ENCODE measurements at places on chromosomes 3 and 15.

DNA sequence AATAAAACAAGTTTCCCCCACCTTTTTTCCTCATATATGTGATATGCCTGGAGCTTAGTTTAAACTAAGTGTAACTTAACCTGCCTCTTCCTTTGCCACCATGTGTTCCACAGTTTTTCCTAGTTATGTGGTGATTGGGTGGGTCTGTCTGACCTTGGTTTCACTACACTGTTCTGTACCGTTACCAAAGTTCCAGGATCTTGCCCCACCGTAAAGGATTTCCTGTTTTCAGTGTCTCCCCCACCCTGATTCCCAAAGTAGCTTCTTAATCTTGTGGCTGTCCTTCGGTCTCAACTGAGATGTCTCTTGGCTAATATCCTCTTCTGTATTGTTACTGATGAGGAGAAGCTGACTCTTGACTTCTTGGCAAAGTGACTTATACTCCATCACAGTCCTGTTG, 6.4 kb upstream of the MGA start:
- DNase-seq: no peak

GRCh38 chr3:119084371-119085069, 49.9 kb upstream of the IGSF11 start:
- no peak for DNase-seq

DNA sequence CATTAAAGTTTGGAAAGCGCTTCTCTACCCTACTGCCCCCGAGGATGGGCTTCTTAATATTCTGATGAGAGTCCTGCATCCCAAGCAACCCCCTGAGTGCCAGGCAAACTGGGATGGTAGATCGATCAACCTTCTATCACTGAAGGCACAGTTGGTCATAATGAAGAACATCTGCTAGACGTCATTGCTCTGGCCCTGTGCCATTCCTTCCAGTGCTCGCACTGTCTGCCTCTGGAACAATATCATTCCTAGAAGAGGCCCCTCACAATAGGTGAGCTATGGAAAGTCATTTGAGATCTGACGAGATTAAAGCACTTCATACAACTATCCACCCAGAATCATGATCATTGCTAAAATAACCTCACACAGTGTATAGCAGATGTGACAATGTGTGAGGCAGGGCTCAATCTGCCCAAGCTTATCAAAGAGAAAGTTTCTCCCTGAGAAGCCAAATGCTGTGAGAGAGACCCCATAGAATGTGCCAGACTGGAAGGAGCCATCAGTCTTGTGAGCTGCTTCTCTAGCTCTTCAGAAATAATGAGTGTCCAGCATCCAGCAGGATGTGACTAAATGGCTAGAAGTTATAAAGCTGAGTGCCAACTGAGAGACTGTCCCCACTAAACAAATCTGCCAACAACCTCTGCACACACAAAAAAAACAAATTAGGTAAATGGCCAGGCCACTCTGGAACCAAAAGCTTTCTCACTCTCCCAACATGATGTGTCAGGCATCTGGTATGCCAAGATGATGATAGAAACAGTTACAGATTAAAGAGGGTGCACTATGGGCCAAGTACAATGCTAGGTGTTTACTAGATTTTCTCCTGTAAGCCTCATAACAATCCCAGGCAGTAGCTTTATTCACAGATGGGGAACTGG, 165.5 kb downstream of the NECTIN3 start:
- DNase-seq: peak; percentile 70

- no peak for DNase-seq
Observed at GRCh38 chr3:121869736-121870135, 24.5 kb upstream of the SLC15A2 start.

GRCh38 chr15:85559530-85559929, 179.1 kb downstream of the AKAP13 start:
- DNase-seq: no peak

DNA sequence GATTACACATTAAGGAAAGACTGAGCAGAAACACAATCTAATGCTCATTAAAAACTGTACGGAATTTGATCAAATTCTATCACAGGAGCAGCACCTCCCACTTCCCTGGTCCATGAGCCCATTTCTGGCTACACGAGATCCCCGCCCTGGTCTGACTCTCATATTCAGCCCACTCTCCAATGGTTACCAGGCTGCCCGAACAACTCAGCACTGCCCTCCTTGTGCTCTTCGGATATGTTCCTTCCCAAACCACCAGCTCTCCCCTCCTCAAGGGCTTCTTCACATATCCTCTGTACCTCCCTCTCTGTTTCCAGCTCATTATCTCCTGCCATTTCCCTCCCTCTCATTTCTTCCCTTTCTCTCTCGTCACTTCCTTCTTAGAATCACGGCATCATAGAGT, 180.5 kb downstream of the RSL24D1 start:
- no peak for DNase-seq

- DNase-seq: peak; percentile 50
Observed at GRCh38 chr3:140568842-140569520, 108.9 kb upstream of the TRIM42 start.

- DNase-seq: peak; percentile 81
Observed at GRCh38 chr3:24640330-24640877, 145.8 kb upstream of the THRB start.

GRCh38 chr3:30604093-30604492, 2.3 kb upstream of the TGFBR2 start:
- DNase-seq: no peak

- DNase-seq: no peak
Observed at GRCh38 chr3:63886858-63887257, 23.2 kb downstream of the ATXN7 start.

GRCh38 chr3:146449076-146449475, 20.3 kb downstream of the PLSCR2 start:
- no peak for DNase-seq

- DNase-seq: no peak
Observed at GRCh38 chr3:42182555-42182954, 83.4 kb downstream of the CCK start.

DNA sequence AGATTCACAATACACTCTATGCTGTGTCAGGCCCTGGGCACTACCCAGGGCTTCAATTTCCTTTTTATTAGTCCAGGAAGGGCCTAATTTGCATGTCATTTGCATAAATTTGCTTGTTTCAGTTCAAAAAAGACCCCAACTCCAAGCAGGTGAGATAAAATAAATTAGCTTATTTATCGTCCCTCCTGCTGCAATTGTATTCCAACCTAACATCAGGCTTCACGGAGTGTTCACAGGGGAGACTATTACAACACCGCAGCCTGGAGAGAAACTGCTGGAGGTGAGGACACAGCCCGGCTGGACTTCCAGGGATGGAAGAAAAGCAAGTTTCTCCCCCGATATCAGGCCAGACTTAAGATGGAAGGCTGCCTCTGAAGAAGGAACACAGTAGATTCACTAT, 62.8 kb downstream of the MEGF11 start:
- DNase-seq: no peak

DNA sequence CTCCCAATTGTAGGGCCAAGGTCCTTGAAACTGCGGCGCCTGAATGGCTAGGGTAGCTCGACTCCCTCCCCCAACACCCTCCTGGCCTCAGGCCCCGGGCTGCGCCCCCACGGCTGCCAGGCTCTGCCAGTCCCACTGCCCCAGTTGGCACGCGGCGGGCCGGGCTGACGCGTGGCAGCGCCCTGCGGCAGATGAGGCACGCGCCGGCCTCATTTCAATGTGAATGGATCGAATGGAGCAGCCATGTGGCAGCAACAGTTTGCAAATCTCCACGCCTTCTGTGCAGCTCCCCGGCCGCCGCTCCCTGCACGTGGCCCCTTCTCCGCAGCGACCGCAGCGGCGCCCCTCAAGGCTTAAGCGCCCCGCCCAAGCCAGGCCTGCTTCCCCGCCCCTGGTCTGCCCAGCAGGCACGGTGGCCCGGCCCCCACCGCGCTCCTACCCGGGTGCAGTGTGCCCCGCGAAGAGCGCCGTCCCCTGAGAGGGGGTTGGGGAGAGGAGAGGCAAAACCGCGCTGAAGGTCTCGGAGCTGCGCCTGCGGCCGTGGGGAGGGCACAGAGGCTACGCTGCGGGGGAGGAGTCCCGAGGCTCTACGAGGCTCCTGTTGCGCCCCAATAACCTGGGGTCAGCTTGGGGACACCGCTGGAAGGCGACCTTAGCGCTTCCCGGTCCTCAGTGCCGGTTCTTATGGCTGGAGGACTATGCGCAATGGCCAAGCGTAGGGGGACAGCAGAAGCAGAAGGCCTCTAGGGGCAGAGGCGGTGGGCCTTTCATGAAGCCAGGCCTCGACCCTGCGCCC, 3.1 kb upstream of the DLL4 start:
- no peak for DNase-seq

GRCh38 chr3:71421820-71422566, 161.5 kb downstream of the FOXP1 start:
- no peak for DNase-seq

- DNase-seq: no peak
Observed at GRCh38 chr15:41161736-41162135, 45.7 kb upstream of the INO80 start.

DNA sequence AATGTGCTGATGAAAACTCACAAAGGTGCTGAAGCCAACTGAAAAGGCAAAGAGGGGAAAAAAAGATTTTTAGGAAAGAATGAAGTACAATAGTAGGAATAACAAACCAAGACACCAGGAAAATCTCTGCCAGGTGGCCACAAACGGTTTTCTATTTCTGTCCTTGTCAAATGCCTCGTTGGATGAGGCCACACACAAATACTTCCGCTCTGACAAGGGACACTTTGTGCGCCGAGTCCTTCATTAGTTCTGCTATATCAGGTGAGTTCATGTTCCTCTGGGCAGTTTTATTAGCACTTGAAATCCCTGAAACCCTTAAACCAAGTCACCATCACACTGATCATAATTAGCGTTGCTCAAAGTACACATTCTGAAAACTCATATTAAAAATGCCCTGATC, 373.1 kb downstream of the VPS13C start:
- DNase-seq: no peak

DNA sequence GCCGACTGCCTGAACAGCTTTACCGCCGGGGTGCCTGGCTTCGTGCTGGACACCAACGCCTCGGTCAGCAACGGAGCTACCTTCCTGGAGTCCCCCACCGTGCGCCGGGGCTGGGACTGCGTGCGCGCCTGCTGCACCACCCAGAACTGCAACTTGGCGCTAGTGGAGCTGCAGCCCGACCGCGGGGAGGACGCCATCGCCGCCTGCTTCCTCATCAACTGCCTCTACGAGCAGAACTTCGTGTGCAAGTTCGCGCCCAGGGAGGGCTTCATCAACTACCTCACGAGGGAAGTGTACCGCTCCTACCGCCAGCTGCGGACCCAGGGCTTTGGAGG, 815 bp downstream of the SPINT1 start:
- no peak for DNase-seq

DNA sequence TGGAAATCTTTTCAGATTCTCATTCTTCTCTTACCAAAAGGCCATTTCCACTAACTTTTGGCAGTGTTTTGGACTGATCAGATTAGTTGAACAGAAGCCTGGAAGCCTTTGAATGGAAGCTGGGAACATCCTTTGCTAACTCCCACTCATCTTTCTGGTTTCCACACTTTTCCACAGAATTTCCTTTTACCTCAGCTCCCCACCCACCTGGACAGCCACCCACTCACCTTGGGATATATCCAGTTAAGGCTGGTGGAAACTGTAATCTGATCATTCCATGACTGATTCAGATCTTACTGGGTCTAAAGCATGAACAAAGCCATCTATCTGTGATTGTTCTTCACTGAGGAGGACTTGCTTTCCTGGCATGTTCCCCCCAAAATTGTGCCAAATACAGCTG, 119.5 kb downstream of the CCNL1 start:
- no peak for DNase-seq

GRCh38 chr3:60250206-60250605, 1001.0 kb downstream of the FHIT start:
- DNase-seq: peak; percentile 19

- DNase-seq: peak; percentile 94
Observed at GRCh38 chr3:23567917-23568316, 237.8 kb upstream of the UBE2E1 start.

DNA sequence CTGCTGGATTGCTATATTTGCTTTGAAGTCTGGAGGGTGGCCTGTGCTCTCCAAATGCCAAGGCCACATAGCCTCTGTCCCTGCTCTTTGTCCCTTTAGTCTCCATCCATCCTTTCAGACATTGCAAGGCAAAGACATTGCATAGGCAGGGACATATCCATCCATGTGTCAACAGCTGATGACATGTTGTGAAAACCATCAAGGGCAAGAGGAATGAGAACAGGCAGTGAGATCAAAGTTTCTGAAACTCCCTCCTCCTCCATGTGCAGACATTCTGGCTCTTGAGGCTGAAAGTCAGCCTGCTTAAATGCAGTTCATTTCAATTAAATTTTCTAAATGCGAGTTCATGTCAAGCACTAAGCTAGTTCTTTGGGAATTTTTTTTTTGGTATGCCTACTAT, 135.2 kb upstream of the CTNNB1 start:
- DNase-seq: no peak

GRCh38 chr3:122979211-122979610, 48.4 kb downstream of the SEMA5B start:
- DNase-seq: no peak

DNA sequence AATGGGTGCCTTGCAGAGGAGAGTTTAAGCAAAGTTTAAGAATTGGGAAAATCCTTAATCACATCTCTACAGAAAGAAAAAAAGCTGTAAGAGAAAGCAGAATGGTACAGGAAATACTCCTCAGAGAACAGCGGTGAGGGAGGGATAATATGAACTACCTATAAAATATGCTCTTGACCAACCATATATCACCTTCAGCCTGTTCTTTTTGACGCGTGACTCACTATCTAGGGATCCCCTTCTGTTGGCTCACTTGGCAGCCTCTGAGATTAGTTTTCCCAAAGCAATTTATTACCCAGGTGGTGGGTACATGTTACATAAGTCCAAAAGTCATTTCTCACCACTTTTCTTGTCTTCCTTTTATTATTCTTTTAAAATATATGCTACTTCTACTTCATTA, 97.7 kb downstream of the CNTN6 start:
- DNase-seq: peak; percentile 79

GRCh38 chr15:25239471-25240345, 199.1 kb downstream of the UBE3A start:
- DNase-seq: no peak

GRCh38 chr3:9100513-9100894, 137.2 kb upstream of the RAD18 start:
- DNase-seq: no peak

GRCh38 chr3:114745322-114746240, 401.5 kb downstream of the ZBTB20 start:
- DNase-seq: peak; percentile 85

DNA sequence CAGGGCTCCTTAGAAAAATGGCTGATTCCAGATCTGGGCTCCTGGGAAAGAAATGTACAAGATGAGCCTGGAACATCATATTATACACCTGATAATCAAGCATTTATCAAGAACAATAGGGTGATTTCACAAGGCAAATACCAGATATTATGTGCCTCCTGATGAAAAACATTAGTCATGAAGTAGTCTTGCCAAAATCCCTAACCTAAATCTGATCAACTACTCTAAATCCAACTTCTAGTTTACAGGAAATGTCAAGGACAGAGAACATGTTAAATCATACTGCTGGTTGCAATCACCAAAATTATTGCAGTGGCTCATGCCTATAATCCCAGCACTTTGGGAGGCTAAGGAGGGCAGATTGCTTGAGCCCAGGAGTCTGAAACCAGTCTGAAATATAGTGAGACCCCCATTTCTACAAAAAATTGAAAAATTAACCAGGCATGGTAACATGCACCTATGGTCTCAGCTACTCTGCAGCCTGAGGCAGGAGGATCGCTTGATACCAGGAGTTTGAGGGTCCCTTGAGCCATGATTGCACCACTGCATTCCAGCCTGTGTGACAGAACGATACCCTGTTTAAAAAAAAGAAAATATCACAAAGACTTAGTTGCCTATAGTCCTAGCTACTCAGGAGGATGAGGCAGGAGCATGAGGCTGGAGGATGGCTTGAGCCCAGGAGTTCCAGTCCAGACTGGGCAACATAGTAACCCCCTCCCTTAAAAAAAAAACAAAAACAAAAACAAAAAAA, 34.9 kb upstream of the ATP13A3 start:
- peak; percentile 96 for DNase-seq

Data from fibroblast of mammary gland (primary cell).